T-helper 17 cell (primary cell): ENCODE measurements at places on chromosomes 16 and 17. TPM values are rescaled to one million over a fixed set of nuclear protein-coding genes. Genes with fewer than 3 reads are reported as not detected.

CACNG3 gene
- total RNA-seq = not detected

C16orf96 gene
- 0.20 TPM for total RNA-seq

DNA sequence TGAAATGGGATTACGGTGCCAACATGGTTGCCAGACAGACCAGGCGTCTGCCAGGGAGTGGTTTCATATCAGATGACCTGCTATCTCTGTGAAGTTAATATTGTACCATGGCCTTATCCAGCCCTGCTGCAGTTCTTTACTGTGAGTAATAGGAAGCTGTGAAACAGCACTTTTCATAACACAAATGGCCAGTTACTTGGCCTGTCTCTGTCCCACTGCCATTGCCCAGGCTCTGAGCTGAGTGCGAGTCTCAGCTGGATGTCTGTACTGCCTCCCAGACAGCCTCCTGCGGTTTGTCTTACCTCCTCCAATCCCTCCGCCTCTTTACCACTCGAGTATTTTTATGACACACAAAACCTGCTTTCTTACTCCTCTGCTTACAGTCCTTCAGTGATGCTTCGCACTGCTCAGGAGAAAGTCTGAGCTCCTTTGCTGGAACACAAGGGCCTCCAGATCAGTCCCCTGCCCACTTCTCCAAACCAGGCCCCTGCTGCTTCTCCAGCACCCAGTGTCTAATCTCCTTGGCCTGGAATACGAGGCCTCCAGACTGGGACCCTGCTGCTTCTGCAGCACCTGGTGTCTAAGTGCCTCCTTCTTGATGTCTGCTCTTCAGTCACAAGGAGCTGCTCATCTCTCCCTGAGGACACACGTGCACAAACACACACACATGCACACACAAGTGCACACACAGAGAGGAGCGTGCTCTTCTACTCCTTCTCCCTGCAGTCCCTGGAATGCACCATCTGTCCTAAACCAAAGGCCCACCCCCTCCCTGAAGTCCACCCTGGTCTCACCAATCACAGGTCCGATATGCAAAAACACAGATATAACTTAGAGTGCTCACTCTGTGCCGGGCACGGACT is 17.1 kb upstream of the RHOT1 start:
- DNase-seq = no peak

BEAN1 gene
- not detected for total RNA-seq

- DNase-seq = no peak
These were observed 10.9 kb downstream of the HOXB4 start for GRCh38 chr17:48567209-48567608.

DNA sequence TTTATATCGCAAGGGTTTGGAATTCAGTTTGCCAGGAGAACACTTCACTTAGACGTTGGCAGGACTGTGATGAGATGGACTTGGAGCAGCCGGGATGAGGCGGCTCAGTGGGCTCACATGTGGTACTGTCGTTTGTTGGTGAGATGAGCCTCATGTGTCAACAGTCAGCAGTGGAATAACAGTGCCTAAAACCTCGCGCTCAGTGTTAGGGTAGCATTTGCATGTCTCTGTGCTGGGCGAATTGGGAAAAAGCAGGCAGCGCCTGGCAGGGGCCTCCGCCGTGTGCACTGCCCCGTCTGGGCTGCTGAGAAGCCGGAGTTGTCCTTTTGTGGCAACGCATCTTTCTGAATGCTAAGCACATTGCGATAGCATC is 49.7 kb downstream of the CRISPLD2 start:
- DNase-seq = no peak

ACSM5 gene
- total RNA-seq = not detected

DNA sequence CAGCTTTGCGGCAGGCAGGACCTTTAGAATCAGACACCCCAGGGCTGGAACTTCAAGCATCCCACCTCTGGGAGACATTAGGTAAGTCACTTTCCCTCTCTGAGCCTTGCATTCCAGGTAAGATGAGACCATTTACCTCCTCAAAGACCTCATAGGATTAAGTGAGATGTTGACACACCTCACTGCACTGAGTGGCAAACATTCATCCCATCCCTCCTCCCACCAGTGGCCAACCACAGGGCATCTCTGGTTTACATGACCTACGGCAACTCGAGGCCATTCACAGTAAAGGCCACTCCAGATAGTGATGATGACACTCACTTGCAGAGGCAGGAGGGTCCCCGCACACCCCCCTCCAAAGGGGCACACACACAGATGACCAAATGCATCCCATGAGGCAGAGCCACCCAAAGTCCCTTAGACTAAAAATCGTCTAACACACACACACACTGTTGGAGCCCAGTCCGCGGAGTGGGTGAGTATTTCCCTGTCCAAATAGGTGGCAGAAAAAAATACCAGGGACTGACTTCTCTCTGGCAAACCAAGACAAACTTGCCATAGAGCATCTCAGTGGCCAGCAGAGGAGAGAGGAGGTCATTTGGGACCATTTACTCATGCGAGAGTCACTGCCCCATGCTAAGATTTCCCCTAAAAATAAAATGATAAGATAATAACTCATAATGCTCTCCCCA is 454.9 kb downstream of the SOX9 start:
- no peak for DNase-seq
